ENCODE measurements at places on chromosomes 5 and 9.

- no peak for DNase-seq
These were observed 1.1 kb upstream of the ANKDD1B start for GRCh38 chr5:75610201-75610600.

- no peak for DNase-seq
These were observed 29.2 kb upstream of the TGFBI start for GRCh38 chr5:135999406-136000139.

DNA sequence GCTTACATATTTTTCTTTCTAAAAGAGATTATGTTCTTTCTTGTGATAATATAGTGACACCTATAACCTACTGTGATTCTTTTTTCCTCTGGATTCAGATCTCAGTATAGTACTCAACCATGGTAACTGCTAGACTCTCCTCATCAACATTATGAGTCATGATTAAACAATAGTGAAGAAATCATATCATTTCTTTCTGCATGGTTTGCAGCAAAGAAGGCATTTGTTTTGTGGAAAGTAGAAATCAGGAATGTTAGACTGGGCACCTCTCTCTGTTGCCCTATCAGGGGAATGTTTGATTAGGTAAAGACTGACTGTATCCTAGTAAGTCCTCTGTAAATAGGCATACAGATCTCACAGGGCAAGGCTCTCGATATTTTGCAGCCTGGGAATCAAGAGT, 25.6 kb upstream of the SMC2 start:
- DNase-seq: no peak

- DNase-seq: no peak
These were observed 99.8 kb downstream of the ATPSCKMT start for GRCh38 chr5:10149911-10150310.
